KG1 (cell line): ENCODE measurements at places on chromosomes 6 and 20.

DNA sequence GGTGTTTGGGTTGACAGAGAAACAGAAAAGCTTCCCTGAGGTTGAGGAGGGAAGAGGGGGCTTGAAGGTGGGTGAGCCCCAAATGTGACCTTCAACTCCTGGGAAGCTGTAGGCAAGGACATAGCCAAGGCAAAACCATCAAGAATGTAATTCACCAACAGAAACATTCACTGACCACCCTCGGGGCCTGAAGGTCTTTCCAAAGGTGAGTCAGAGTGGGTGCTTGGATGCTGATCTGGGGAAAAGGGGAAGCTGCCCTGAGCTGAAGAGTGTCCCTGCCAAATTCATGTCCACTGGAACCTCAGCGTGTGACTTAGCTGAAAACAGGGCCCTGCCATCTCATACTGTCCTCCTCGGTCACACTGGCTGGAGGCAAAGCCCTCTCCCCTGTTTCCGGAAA lies 234.2 kb upstream of the SULF2 start:
- DNase-seq: no peak

DNA sequence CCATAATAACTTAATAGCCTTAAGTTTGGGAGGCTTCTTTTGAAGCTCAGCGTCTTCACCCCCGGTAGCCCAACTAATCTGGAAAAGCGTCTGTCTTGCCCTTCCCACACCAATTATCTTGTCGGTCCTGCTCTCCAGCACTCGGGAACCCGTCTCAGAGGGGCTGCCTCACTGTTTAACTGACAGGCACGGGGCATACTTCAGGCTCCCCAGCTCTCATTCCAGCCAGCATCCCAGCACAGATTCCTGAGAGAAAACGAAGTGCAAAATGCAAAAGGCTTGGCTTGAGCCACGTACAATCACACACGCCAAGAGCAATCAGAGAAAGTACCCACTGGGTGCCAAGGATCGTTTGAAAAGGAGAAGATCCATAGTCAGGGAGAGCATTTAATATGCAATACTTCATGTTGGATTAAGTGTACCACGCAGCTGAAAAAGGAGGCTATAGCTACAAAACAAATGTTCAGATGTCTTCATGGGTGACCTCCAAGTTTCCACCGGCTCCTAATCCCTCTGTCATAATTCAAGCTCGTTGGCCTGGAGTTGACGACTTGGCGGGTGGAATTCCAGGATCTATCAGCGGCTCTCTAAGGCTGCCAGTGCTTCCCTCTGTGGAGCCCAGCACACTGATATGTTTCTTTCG lies 53.7 kb upstream of the STX16 start:
- no peak for DNase-seq

DNA sequence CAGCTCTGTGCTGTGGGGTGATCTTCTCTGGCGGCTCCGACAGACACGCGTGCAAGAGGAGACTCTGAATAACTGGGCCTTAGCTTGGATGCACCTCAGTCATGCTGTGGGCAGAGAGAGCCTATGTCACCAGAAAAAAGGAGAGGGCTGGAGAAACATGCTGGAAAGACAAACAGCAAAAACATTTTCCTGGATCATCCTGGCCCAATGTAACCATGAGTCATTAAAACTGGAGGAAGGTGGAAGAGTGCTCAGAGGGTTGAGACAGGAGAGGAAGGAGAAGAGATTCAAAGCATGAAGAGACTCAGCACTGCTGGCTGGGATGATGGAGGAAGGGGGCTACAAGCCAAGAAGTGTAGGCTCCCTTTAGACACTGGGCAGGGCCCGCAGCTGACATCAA lies 292.0 kb downstream of the CDH26 start:
- no peak for DNase-seq

DNA sequence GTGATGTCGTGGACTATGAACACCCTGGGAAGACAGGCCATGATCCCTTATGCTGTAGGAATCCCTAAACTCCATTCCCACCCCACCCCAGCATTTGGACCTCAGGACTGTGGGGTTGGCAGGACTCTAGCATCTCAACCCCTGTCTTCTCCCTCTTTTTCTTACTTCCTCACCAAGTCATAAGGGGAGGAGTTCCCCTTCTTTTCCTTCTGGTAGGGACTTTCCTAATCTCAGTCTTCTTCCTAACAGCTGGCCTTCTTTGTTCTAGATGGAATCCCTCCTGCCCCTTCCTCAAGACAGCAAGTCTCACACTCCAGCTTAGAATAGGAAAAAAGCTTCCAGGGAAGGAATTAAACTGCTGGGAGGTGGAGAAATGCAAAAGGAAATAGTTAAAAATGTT lies 2.3 kb upstream of the SIRPB2 start:
- no peak for DNase-seq

DNA sequence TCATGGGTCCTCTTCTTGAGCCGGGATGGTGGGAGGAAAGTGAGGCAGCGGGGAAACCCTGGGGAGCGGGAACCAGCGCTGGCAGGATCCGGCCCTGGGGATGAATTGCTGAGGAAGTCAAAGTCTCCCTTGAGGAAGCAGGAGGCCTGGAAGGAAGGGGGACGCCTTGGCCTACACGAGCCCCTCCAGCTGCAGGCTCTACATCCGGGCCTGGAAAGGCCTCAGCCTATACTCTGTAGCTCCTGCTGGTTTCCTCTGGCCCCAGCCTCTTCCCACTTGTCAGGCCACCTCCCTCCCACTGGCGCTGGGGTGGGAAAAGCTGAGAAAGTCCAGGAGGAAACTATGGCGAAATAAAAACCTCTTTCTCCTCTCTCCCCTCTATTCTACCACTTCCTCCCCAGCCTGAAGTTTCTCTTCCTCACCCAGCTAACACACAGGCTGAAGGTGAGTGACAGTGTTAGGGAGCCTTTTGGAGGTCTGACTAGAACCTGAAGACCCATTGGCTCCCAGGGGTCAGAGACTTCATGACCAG lies 14.9 kb downstream of the TREML2 start:
- no peak for DNase-seq

- no peak for DNase-seq
Observed at GRCh38 chr20:828987-829386, 4.5 kb upstream of the FAM110A start.

DNA sequence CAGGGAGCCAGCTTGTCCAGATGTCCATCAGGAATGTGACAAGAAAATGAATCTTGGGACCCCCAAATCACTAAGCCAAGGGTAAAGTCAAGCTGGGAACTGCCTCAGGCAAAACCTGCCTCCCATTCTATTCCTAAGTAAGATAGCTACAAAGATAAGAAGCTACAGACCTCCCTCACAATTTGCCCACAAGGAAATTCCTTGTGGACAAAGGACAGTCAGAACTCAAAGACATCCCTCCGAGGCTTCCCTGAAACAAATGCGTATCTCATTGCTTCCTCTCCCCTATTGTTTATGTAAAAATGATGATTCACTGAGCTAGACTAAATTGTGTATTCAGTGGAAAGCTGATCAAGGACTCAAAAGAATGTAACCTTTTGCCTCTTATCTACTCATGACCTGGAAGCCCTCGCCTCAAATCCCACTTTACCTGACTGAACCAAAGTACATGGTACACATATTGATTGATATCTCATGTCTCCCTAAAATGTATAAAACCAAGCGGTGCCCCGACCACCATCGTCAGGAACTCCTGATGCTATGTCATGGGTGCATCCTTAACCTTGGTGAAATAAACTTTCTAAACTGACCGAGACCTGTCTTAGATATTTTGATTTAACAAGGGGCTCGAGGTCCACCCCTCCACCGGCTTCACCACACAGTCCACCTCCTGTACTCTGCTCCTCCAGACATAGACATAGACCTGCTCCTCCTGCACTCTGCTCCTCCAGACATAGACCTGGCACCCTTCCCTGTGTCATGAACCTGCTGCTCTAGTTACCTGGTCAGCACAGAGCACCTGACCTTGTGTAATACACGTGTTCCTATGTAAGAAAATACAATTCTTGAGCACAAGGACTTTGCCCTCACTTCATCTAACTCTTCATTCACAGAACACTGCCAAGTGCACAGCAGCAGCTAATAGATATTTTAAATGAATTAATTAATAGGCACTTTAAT lies 81.4 kb downstream of the WDR27 start:
- DNase-seq: no peak

DNA sequence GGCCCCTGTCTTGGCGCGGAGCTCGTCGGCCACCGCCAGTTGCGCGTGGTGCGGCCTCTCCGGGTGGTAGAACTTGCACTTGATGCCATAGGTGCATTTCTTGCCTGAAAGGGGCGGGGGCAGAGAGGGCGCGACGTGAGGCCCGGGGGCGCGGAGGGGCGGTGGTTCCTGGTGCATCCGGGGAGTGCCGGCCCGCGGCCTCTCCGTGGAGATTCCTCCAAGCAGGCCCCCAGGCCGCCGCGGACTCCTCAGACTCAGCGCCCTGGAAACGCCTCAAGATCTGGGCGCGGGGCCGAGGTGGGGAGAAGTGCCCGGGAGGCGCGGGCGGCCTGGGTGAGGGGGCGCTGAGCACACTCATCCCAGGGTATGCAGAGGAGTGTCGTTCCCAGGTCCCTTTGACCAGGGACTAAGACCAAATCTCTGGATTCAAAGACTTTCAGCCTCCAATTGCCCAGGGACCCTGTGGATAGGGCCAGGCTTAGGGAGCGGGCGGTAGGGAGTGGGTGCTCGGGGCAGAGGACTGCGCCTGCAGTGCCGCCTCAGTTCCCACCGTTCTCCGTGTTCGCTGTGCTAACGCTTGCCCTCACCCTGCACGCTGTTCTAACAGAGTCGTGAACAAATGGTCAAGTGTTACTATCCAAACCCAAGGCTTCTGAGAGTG lies 33.3 kb downstream of the ZC3H12D start:
- no peak for DNase-seq

- DNase-seq: no peak
Observed at GRCh38 chr6:13742961-13743735, 31.5 kb upstream of the RANBP9 start.

DNA sequence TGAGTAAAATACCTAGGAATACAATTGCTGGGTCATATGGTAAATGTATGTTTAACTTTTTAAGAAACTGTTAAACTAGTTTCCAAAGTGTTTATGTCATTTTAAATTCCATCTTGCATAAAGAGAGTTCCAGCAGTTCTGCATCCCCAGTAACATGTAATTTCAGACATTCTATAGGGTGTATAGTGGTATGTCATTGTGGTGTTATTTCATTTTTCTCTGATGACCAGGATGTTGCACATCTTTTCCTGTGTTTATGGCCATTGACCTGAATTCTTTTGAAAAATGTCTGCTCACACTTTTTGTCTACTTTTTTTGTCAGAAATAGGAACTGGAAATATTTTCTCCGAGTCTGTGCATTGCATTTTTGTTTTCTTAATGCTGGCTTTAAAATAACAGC lies 128.9 kb downstream of the TMEM200A start:
- no peak for DNase-seq

DNA sequence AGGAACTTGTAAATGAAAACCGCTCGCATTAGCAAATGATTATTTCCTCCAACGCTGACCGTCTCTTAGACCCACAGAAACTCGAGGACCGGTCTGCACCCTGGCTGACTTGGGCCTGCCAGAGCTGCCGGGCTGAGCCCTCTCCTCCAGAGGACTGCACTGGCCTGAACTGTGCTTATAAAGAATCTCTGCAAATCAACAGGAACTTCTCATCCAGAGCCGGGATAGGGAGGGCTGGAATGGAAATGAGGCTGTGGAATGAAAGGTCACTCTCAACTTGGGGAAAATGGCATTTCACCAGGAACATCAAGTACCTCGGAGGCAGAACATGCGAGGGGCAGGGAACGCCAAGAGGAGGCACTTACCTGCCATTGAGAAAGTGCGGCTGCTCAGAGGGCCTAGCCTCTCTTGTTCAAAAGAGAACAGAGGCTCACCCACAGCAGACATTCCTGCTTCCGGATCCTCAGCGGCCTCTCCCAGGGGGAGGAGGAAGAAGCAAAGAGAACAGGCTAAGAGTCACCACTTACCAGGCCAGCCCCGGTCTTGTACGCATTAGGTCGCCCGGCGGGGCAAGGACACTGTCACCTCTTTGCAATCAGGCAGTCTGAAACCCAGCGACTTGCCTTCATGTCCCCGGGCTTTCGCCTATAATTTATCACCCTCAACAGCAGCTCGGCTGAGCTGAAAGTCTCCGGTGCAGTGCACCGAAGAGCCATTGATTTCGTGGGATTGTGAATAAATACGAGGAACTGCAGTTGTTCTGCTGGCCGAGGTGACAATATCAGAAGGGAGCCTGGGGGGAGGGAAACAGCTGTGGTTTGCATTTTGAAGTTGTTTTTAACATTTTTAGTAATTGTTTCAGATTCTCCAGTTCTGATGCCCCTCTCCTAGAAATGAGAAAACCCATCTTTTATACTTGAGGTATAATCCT lies 37.6 kb downstream of the ZMYND8 start:
- no peak for DNase-seq

- no peak for DNase-seq
Observed at GRCh38 chr20:20430066-20430465, 62.2 kb downstream of the INSM1 start.

- peak; percentile 34 for DNase-seq
Observed at GRCh38 chr20:4973330-4974097, 27.8 kb downstream of the SLC23A2 start.

DNA sequence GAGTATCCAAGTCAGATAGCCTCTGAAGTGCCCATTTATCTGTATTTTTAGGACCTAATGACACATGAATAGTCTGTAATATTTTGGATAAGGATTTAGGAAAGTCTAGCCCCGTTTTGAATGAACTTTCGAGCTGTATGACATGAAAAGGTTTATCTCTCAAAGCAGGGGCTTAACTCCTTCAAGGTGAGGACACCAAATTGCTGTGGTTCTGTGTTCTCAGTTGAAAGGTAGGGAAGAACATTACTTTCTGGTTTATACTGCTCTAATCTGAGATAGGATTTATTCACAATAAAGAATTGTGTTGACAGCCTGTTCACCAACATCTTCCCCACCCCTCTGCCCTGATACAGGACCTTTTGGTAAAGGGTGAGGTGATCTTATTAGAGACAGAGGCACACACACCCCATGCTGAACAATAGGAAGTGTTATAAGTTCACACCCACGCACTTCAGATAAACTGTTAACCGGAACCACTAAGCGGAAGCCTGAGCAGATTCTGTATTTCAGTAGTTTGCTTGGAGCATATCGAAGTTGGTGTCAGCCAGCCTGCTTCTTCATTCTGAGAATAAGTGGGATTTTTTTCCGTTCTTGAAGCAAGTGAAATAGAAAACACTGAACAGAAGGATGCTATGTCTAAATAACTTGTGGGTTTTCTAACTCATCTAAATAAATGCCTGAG lies 223.3 kb downstream of the TMEM242 start:
- DNase-seq: no peak

GRCh38 chr6:30883685-30884520 lies at the start of gene DDR1:
Gene DDR1, plus strand, starts transcription at chr6:30884519. Its CDS starts 4,211 bp downstream, at chr6:30888730.
- no peak for DNase-seq

GRCh38 chr6:105330913-105331312 lies 72.0 kb downstream of the PREP start:
- DNase-seq: no peak

DNA sequence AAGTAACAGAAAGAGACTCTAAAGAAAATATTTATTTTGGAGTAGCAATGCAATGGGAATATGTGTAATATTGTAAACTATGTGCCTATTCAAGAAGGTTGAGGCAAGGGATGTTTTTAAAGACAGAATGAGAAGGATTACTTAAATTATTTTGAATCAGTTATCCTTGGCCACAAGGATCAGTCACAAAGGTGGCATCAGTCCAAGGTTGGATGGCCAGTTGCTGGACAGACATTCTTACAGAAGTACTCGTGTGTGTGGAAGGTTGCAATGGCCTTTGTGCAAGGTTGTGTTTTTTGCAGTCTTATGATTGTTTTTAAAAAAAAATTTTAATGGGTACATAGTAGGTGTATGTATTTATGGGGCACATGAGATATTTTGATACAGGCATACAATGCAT lies 2.0 kb downstream of the QRSL1 start:
- DNase-seq: no peak
